ENCODE measurements at places on chromosomes 3 and 15.

DNA sequence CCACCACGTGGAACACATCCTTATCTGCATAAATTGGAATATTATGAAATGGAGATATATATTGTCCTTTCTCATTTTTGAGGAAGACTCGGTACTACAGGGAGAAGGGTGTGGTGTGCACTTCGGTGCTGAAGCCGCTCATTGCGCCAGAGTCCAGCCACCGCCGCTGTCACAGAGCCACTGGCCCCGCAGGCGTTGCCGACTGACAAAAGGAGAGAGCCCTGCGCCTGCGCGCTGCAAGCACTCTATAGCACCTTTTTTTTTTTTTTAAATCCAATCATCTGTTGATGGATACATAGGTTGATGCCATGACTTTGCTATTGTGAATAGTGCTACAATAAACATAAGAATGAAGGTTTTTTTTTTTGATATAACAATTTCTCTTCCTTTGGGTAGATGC is 130.0 kb upstream of the TBC1D5 start:
- no peaks in the 10 kb centered on the region for H3K27me3 ChIP-seq
- DNase-seq, result no peak
- H3K4me3 ChIP-seq, result no peak overlapping the region
- H3K4me1 ChIP-seq, result no peaks in the 10 kb centered on the region
- H3K36me3 ChIP-seq, result no peaks in the 10 kb centered on the region

- H3K4me1 ChIP-seq, result no peaks in the 10 kb centered on the region
- no peak for DNase-seq
- H3K27ac ChIP-seq, result no peak overlapping the region
These were observed 256.2 kb downstream of the ZNF621 start for GRCh38 chr3:40780925-40781406.

- no peaks in the 10 kb centered on the region for H3K36me3 ChIP-seq
- H3K4me1 ChIP-seq, result no peaks in the 10 kb centered on the region
- no peak overlapping the region for H3K4me3 ChIP-seq
These were observed 142.8 kb downstream of the EDEM1 start for GRCh38 chr3:5330152-5330810.

DNA sequence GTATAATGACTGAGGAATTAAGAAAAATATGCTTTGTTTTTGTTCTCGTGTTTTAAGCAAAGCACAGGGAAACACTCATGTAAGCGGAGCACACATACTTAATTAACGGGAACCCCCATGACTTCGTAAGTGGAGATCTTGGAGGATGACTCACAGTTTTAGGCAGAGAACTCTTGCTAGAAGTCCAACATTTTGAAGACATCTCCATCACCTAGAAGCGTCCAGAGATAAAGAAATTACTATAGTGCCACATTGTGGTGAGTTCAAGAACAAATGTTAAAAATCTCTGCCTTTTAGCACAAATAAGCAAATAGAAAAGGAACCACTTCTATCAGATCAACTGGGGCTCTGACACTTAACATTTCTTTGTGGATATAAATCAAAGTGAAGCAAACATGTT is 194.1 kb upstream of the ARHGEF26 start:
- H3K27me3 ChIP-seq, result no peaks in the 10 kb centered on the region
- H3K4me3 ChIP-seq, result no peak overlapping the region
- no peak for DNase-seq

GRCh38 chr3:127043731-127044510 is 61.0 kb downstream of the PLXNA1 start:
- no peak overlapping the region for H3K4me3 ChIP-seq
- H3K27ac ChIP-seq, result no peak overlapping the region
- H3K4me1 ChIP-seq, result no peaks in the 10 kb centered on the region
- H3K36me3 ChIP-seq, result no peaks in the 10 kb centered on the region
- no peaks in the 10 kb centered on the region for H3K27me3 ChIP-seq

DNA sequence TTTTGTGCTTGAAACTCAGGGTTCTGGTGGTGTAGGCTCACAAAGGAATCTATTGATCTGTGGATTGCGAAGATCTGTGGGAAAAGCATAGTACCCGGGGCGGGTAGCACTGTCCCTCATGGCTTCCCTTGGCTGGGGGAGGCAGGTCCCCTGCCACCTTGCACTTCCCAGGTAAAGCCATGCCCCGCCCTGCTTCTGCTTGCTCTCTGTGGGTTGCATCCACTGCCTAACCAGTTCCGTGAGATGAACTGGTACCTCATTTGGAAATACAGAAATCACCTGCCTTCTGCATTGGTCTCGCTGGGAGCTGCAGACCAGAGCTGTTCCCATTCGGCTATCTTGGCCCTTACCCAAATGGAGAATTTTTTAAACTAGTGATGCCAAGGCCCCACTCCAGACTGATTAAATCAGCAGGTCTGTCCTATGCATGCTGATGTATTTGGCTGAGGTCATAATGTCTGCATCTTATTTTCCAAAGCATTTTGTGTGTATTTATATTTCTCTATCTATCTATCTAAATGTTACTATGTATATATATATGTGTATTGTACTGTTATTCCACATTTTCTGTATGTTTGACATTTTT is 65.5 kb upstream of the SLC7A14 start:
- no peak overlapping the region for H3K27ac ChIP-seq
- H3K36me3 ChIP-seq, result no peaks in the 10 kb centered on the region
- no peak overlapping the region for H3K4me3 ChIP-seq
- H3K4me1 ChIP-seq, result no peaks in the 10 kb centered on the region

DNA sequence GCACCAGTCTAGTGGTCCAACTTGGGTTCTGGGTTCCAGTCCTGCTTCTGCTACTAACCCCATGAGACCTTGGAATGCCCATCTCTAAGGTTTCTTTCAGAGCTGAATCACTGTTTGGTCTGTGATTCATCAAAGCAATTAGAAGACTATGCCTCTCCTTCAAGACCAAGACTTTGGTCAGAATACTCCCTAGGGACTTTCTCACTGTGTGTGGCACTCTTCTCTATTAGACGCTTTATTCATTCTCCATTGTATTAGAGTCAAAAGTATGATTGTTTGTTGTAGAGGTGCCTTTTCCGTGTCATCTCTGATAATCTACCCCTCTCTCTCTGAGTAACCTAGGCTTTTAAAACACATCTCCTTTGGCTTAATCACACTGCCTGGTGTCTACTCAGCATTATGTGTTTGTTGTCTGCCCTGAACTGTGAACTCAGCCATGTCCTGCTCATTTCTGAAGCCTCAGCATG is 90.5 kb downstream of the LPP start:
- no peak overlapping the region for H3K4me3 ChIP-seq
- no peaks in the 10 kb centered on the region for H3K27me3 ChIP-seq
- no peak overlapping the region for H3K27ac ChIP-seq
- no peaks in the 10 kb centered on the region for H3K36me3 ChIP-seq
- no peaks in the 10 kb centered on the region for H3K4me1 ChIP-seq
